ENCODE measurements at places on chromosomes 12 and 14.

DNA sequence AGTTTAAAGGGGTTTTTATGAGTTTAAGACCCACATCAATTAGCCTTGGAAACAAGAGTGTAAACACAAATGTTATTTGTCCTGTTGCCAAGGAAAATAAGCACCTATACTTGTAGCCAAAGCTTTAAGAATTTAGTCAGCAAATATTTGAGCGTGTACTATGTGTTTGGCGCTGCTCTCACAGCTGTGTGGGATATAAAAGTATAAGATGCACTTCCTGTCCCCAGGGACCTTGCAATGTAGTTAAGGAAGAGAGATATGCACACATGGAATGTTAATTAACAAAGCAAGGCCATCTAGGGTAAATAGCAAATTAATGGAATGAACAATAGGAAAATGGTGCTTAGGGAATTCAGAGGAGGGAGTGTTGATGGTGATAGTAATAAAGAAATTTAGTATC lies 134.9 kb upstream of the SRRM4 start:
- peak; percentile 13 for DNase-seq

DNA sequence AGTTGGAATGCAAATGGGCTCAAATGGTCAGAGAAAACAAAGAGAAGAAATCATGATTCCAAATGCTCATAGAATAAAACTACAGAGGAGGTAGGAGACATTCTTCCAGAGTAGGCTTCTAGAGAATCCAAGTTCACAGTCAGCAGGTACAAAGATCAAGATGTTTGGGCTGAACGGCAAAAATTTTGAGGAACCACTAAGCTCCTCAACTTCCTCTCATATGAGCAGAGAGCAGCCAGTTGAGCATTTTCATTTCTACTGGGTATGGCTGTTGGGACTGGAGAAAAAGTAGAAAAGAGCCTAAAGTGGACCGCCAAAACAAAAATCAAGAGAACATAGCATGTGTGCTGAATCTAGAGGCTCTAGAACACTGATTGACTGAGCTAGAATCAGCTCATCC lies 73.8 kb upstream of the ARID2 start:
- DNase-seq = no peak

GRCh38 chr12:27969624-27970400 lies 2.7 kb downstream of the PTHLH start:
- no peak for DNase-seq

DNA sequence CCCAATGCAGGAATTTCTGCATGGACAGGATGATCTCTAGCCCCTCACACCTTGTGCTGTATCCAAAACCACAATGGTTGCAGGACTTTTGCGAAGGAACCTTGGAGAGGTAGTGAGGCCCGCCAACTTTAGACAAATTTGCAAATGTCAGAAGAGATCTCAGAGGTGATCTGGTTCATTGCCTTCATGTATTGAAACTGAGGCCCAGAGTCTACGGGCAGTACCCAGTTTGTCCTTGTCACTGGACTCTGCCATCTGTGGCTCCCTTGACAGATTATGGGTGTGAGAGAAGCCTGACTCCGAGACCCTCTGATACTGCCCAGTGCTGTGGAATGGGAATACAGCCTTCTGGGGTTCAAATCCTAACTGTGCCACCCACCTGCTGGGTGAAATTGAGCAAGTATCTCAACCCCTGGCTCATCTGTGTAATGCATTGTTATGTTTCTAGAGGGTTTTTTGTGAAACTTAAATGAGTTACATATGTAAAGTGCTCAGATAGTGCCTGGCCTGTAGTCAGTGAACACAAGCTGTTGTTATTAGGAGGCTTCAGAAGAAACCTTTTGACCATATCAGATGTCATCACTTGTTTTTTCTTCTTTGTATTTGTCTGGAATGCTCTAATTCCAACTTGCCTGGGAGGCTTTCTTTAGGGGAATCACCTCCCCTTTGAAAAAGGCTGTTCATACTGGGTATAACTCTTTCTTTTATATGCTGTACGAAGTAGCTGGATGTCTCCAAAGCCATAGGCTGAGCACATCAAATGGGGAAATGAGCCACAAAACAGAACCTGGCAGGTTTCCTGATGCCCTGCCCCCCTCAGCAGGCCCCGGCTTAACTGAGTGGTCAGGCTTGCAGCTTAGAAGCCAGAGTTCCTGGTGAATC lies 71.4 kb upstream of the SRSF5 start:
- DNase-seq = no peak

GRCh38 chr14:95477411-95478269 lies 38.8 kb downstream of the SYNE3 start:
- DNase-seq = no peak

DNA sequence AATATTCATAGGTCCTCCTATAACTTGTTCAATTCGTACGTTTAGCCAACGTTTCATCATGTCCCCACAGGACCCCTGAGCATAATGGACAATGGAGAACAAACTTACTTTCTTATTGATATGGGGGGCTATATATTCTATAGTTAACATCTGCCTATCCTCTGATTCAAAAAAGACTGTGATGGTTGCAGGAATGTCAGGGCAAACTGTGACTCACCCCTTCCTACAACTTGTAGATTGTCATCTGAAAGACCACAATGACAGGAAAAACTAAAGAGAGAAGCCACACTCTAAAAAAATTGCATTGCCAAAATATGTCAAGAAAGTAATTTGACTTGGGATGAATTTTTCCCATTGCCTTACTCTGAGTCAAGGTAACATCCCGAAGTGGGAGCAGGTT lies 50.8 kb downstream of the CATSPERB start:
- no peak for DNase-seq

DNA sequence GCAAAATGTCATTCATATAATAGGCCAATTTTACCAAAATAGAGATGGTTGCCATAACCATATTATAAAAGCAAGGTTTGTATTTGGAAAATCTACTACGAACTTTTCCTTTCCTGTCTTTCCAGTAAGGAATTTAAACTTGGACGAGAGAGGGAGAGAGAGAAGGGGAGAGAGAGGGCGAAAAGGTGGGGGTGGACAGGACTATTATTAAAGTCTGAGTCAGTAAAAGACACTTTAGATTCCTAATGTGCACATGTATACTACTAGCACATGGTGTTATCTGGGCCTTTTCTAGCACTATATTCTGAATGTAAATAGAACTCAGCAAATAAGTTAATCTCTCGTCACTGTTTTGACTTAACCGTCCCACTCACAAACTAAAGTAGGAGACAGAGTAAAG lies 30.4 kb upstream of the FBLN5 start:
- DNase-seq = no peak

- no peak for DNase-seq
These were observed 5.6 kb upstream of the NFATC4 start for GRCh38 chr14:24362241-24362960.

- DNase-seq = no peak
These were observed 325.5 kb upstream of the RTL1 start for GRCh38 chr14:101228949-101229541.

GRCh38 chr12:120286768-120287490 lies 4.8 kb downstream of the RNU4-2 start:
- DNase-seq = no peak

DNA sequence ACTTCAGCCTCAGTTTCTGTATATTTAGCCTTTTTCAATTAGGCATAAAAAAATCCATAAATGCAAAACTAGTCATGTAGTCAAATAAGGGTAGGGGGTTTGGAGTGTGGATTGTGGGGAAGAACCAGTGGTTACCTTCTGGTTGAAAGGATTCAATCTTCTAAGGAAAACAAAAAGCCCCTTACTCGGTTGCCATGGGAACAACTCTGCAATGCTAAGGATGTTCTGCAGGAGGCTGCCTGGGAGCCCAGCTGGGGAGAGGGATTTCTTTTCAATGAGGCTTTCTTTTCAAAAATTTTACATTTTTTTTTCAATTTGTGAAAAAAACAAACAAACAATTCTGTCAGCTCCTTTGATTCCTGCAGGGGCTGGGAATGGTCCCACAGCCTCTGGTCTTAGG lies 67.2 kb downstream of the SLC8A3 start:
- DNase-seq = no peak

- no peak for DNase-seq
These were observed 206.4 kb upstream of the GRIP1 start for GRCh38 chr12:66885115-66885875.

DNA sequence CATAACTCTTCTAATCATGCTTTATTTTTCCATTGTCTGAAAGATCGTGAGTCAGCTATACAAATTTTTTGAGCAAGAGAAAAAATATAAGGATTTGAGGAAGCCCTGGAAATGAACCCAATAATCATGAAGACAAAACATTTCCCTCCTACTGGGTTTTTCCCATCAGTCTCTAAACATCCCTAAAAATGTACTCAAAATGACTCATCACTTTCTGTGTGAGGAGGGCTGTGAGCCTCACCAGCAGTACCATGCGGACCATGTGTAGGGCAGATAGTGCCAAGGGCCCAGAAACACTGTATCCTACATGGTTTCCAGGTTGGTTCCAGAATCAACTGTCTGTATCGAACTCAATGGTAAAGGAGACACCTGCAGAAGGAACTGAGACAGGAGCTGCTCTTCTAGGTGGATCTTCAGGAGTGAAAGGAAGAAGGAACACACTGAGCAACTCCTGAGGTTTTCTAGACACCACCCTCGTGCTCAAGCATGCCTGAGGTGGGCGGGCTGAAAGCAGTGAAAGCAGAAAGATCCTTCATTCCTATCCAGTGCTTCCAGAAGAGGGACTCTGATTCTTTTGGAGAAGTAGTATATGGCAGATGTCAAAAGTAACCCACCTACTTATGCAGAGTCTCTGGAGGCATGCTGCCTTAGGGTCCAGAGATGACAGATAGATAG lies 48.6 kb upstream of the RHOJ start:
- DNase-seq = no peak

GRCh38 chr12:106682594-106683234 lies 91.8 kb upstream of the RIC8B start:
- no peak for DNase-seq

- no peak for DNase-seq
These were observed 31.9 kb downstream of the BMP4 start for GRCh38 chr14:53924753-53925152.

GRCh38 chr14:62187265-62187664 lies 425.0 kb downstream of the SNAPC1 start:
- DNase-seq = no peak

GRCh38 chr14:54533100-54533499 lies 23.4 kb downstream of the CGRRF1 start:
- DNase-seq = no peak

DNA sequence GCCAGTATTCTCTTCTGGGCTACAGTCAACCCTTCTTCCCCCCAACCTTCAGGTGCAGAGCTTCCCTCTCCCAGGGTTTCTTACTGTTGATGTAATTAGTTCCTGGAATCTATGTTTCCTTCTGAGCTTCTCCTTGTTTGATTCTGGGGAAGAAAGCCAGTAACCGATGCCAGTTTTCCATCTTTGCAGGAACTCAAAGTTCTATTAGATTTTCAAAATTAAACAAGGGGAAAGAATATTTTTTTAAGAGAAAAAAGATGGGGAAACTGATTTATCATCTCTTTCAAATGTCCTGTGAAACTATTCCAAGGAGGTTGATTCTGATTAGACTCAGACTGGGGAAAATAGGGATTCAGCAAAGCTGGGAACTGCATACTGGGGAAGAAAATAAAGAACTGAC lies 17.9 kb upstream of the FAM234B start:
- no peak for DNase-seq

DNA sequence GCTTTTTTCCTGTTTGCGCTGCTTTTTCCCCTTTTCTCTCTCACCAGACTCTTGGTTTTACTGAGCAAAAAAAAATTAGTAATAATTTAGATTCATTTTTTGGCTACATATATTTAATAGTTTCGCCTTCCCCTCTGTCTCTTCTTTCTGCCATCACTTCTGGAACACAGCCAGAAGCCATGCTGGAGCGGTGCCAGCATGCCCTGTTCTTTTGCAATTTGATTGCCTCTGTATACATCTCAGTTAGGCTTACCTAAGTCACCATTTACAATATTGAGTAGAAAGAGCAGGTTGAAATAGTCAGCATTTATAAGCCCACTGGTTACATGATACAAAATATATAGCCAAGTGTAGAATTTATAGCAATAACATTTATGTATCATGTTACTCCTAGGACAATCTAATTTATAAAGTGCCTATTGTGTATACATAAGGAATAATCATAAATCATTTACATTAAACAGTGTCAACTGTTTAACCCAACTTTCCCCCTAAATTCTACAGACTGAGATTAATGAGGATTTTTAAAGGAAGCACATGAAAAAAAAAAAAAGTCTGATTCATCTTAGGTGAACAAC lies 413.8 kb upstream of the SOX5 start:
- peak; percentile 51 for DNase-seq

DNA sequence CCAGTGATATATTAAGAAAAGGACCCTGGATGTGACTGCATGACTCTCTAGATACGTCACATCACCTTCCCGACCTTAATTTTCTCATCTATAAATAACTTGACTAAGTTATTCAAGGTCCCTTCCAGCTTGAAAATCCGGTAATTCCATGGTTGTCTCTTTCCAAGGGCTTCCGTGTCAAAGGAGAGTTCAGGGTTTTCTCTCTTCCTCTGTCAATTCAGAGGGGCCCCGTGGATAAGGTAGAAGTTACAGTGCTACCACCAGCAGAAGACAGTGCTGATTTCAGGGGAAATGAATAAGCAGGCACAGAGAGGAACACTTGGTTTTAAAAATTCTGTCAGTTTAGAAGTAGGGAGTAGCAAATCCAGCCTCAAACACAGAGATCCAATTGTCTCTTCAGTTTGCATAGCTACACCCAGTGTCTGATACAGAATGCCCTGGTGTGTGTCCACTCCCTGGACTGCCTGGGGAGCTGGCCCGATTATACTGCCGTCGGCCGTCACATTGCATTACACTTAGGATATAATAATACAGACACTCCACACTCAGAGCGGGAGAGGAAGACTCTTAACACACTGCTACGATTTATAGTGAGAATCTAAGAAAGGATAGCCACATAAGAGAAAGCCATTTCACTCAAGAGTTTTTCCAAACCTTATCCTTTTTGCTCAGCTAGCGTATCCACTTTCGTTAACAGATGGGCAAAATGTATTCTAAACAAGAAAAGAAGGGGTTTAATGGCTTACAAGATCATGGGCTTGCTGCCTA lies 54.7 kb upstream of the GTF2A1 start:
- DNase-seq = no peak

DNA sequence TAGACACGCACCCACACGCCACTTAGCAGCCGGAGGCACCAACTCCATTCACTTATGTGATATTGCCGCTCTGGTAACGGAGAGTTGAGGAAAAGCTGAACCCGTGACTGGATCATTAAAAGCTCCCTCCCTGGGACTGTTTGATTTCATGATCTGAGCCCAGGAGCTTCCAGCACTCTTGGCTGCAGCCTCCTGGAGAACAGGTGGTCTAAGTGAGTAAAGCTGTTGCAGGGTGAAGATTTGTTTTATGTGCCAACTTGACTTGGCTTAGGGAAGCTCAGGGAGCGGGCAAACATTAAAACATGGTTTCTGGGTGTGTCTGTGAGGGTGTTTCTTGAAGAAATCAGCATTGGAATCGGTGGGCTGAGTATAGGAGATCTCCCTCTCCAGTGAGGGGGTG lies 16.9 kb upstream of the TMEM132C start:
- no peak for DNase-seq

Measured in NCI-H2029 (cell line).